ENCODE measurements at places on chromosomes 1 and 21.

- peak; percentile 13 for DNase-seq
Observed at GRCh38 chr21:33948096-33948950, 32.7 kb upstream of the ATP5PO start.

DNA sequence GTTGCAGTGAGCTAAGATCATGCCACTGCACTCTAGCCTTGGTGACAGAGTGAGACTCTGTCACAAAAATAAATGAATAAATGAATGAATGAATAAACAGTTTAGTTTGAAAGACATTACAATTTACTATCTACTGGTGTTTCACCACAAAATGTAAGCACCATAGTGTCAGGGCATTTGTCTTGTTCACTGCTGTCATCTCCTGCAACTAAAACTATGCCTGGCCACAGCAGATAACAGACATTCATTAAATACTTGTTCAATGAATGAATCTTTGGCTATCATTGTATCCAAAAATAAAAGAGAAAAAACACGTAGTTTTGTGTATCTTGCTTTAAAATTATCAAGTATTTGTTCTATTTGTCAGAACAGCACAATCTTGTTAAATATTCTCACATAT lies 32.5 kb downstream of the SASS6 start:
- DNase-seq, result no peak

DNA sequence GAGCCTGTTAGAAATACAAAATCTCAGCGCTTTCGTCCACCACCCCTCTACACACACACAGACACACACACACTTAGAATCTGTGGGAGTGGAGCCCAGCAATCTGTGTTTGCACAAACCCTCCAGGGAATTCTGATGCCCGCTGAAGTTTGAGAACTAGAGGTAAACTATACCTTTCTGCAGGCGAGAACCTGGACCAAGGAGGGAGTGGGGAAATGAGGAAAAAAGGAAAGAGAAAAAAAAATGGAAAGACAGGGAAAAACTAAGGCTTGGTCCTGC lies 468 bp upstream of the NIBAN1 start:
- no peak for DNase-seq

DNA sequence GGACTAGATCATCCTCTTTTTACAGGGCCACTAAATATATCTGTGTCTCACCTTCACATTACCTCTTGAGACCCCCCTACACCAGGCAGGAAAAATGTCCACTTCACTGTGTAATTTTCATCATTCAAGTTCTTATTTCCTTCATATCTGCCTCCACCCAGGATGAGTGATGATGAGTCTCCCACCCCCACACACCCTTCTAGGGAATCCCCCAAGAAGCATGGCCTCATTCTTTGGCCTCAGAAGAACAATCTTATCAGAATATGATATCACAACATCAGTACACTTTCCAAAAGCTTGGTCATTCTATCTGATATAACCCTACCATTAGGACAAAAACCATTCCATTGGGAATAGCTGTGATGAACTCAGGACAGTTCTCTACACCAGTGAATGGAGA lies 170.3 kb upstream of the DUSP10 start:
- no peak for DNase-seq

DNA sequence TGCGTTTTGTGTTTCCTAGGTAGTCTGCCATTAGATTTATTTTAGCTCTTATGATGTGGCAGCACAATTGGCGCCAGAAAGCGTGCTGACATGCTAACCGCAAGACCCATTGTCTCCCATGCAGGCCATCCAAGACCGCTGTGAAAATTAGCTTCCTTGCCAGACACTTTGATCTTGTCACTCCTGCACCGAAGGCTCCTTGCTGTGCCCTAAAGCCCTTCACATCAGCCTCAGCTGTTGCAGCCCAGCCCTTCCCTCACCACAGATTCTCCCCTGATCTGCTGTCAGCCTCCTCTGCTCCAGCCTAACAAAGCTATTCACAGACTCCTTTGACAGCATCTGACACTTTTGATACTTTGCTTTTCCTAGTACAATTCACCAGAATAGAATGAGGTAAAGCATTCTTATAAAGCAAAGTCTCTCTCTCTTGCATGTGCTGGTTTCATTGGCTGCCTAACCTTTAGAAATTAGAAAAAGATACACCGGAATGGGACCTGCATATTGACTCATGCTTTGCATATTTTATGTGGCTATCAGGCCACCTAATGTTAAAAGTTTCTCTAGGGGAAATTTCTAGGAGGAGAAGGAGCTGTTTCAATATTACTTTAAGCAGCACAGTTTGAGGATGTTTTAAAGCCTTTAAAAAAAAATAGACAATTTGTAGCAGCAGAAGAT lies 280.3 kb upstream of the FMN2 start:
- no peak for DNase-seq

DNA sequence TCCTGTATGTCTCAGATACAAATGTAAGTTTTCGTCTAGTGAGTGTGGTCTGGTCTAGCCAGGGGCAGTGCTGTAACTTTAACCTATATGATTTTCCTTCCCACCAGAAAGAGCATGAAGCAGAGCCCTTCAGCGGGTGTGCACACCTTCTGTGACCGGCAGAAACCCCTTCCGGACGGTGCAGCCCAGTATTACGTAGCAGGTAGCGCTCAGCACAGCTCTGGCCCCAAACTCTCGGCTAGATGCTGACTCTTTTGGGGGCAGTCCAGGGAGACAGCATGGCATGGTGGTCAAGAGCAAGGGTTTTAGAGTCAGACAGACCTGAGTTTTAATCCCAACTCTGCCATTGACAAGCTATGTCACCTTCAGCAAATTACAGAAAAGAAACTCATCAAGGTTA lies 28.0 kb upstream of the TMEM222 start:
- DNase-seq, result no peak

GRCh38 chr21:45267390-45267760 lies 20.3 kb downstream of the POFUT2 start:
- no peak for DNase-seq

DNA sequence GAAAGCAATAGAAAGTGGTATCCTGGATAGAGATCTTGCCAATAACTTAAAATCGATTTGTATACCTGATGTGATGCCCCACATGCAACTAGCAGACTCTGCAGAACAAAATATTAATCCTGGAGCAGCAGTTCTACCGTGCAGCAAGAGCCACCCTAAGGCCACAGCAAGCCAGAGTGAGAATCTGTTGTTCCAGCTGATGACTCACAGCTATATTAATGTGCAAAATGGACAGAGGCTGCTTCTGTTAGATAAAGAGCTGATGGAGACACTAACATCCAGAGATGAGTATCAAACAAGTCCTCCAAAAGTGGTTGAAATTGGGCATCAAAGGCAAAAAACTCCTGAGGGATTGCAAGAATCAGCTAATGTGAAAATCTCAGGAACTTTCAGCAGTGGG lies 127.8 kb downstream of the MACF1 start:
- no peak for DNase-seq

- DNase-seq, result no peak
Observed at GRCh38 chr1:160836981-160837557, 25.6 kb downstream of the CD244 start.

All from NCI-H1694 (cell line).